ENCODE measurements at places on chromosomes 3 and 15.
A peak's percentile ranks its signal among the peaks of the same experiment; 100 is the strongest.

DNA sequence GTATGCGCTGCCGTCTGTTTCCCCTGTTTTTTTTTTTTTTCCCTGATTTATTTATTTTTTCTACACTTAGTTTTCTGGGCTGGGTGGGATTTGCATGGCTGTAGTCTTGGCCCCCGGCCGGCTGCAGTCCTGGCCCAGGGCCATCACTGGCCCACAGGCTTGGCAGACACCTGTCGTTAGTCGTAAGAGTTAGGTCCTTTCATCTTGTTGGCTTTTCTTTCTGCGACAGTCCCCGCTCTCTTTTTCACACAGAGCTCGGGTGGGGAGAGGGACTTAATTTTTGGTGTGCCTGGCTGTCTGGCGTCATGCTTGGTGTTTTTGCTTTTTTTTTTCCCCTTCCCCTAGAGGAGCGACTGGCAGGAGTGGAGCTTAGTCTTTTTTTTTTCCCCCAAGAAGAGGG is 183.4 kb downstream of the KLF13 start:
- no peak for DNase-seq

- DNase-seq, result no peak
Measured at GRCh38 chr15:40290545-40290917, 7.7 kb upstream of the ANKRD63 start.

- no peak for DNase-seq
Measured at GRCh38 chr3:45776301-45776595, 20.1 kb downstream of the SLC6A20 start.

GRCh38 chr3:58999134-58999773 is 50.6 kb downstream of the CFAP20DC start:
- DNase-seq, result no peak

GRCh38 chr15:73697033-73697467 is 12.9 kb downstream of the CD276 start:
- DNase-seq, result peak; percentile 94

DNA sequence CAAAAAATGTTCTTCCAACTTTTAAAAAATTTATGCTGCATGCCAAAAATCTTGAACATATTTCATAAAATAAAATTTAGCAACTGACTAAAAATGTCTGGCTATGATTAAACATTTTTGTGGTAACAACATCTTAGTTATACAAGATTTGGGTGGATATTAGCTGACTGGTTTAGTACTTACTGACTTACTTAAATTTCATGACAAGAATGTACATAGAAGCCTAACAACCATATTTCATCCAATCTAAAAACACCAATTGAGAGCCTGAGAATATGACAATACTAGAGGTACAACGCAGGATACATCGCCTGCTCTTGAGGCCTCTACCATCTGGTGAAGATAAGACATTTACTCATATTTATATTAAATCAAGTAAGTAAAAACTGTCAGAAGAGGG is 34.6 kb downstream of the GNB4 start:
- peak; percentile 42 for DNase-seq

GRCh38 chr3:127483902-127484591 is 106.5 kb downstream of the TPRA1 start:
- DNase-seq, result no peak

DNA sequence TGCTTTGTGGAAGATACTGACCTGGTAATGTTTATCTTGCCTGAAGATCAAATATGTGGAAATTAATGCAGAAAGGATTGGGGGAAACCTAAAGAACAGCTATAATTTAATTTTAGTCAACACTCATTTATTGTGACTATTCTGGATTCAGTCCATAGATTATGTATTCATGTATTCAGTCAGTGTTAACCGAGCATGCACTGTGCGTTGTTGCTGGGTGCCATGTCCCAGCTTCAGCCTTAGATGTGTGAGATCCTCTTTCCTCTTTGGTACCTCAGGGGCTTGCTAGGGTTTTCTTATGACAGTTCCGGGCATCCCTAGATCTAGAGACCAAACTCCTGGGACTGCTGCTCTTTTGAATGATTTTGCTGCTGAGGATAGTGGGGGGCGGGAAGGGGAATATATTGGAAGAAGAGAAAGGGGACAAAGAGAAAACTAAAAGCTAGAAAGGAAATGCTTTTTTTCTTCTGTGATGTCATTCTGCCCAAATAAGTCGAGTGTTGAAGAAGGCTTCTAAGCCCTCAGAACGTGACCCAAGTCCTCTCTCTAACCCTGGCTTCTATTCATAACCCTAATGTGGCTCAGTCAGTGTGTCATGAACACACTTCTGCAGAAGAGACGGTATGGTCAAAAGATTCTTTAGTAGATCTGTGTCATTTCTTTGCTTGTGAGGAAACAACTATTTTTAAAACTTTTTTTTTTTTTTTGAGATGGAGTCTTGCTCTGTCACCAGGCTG is 33.5 kb downstream of the STARD9 start:
- DNase-seq, result no peak

DNA sequence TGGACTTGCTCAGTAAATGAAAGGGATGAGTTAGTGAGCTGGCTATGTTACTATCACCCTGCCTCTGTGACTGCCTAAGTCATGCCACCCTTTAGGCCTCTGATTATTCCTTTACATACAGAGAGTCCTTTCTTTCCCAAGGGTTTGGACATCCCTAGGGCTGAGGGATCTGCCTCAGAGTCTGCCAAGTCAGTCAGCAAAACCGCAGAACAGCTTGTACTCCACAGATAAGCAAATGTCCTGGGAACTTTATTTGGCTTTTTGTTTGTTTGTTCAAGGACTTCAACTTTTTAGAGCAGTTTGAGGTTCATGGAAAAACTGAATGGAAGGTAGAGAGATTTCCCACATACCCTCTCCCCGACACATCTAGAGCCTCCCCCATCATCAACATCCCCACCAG is 82.6 kb upstream of the TRIM42 start:
- no peak for DNase-seq

DNA sequence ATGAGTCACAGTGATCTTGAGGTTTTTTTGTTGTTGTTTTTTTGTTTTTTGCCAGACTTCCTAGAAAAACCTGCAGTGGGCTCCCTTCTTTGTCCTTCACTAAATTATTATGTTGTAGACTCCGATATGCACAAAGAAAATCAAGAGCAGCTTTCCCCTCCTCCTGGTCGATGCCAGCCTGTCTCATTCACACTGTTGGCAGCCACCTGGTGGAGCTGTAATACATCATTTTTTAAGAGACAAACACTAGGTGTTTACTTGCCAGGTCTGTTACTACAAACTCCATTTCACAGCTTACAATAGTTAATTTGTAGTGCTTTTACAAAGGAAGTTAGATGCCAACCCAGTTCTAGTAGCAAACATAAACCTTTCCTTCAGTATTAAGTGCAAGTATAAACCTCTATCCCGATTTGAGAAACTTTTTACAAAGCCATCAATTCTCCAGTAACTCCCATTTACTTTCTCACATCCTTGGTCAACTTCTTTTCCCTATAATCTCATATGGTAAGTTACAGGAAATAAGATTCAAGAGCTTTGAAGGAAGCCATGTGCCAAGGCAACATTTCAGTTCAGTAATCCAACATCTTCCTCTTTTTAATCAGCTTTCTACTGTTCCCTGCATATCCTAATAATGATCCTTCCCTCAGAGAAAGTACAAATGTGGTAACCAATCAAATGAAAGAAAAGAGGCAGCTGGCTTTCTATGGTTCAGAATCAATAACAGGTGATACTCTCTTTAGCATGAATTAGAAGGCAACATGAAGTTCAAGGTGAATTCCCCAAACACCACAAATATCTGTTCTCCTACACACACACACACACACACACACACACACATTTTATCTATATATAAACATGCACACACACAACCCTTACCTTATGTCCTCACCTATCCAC is 14.0 kb downstream of the AAGAB start:
- DNase-seq, result no peak

GRCh38 chr3:14780927-14781507 is 37.7 kb upstream of the FGD5 start:
- peak; percentile 36 for DNase-seq

DNA sequence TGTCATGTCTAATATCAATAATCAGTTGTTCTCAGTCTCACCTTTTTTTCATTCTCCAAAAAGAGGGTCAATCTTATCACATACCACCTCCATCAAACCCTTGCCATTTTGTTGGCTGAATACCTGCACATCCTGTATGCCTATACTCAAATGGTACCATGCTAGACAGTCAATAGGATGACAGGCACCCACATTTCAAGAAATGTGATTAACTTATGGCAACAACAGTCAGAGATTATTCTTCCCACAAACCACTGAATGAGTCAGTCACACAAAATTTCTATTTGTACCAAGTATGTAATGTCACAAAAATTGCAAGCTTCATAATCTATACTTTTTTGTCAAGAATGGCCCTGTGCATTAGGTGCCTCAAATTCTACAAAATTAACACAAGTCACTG is 5.1 kb upstream of the SLC27A2 start:
- DNase-seq, result peak; percentile 21

- DNase-seq, result no peak
Measured at GRCh38 chr15:29225534-29226234, 43.9 kb downstream of the NSMCE3 start.

- no peak for DNase-seq
Measured at GRCh38 chr3:98746122-98746521, 17.0 kb upstream of the ST3GAL6 start.

DNA sequence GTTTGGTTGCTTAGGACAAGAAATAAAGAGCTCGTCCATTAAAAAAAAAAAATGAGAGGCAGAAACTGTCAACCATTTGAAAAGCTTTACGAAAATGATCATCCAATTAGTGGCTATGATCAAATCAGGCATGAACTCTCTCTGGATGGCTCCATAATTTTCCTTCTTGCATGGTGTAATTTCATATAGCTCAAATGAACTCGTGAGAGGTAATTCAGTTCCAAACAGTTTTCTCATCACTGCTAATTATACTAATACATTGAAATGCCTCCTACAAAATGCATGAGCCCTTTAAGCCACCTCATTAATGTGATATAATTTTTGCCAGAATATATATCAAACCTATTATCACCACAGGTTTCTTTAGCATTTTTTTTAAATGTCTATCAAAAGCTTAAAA is 239.5 kb upstream of the MEIS2 start:
- DNase-seq, result no peak

DNA sequence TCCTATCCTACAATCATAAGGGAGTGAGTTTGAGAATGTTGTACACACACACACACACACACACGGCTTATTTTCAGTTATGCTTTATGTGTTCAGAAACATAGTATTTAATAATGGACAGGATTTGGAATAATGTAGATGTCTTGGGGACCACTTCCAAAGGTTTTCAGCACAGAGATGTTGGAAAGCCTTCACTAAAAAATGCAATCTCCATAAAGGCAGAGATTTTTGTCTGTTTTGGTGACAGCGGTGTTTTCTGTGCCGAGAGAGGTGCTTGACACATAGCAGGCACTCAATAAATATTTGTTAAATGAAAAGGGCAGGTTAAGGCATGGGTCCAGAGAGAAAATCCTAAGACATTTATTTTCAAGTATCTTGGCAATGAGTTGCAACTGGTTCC is 428.2 kb upstream of the RGMA start:
- DNase-seq, result no peak

DNA sequence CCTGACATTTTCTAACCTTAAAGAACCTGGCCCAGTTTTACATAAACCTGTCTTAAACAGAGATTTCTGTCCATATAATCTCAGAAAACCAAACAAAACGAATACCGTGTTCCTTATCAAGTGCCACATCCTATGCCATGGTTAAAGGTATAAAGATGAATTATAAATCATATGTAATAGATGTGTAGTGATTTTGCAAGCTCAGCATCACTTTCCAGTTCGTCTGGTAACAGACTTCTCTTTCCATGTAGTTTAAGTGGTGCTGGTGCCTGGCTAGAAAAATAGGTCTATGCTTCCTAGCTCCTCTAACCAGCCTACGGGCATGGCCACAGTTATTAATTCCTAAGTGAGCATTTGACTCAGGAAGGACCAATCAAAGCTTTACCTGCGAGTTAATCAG is 3.4 kb upstream of the GRM7 start:
- DNase-seq, result no peak

DNA sequence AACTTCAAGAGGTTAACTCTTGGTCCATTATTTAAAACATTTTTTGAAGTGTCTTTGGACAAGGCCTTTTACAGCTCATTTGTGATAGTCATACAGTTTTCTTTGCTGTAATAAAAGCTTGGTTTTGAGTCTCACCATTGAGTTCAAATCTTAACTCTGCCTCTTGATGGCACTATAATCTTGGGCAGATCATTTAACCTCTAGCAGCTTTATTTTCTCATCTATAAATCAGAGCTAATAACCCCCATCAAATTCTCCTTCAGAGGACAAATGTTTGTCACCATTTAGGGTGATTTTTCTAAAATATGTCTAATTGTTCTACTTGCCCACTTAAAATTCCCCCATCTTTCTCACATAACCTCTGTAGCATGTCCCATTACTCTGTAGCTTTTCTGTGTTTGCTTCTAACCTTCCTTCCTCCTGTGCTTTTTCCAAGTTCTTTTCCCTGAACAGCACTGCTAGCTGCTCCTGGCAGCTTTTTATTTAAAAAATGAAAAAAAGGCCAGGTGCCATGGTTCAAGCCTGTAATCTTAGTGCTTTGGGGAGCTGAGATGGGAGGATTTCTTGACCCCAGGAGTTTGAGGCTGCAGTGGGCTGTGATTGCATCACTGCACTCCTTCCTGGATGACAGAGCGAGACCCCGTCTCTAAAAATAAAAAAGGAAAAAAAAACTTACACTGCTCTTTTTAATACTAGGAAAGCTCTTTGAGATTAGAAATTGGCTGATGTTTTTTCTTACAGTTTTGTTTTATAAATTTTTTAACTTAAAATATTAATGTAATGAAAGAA is 28.5 kb downstream of the UBE2E1 start:
- DNase-seq, result peak; percentile 22

GRCh38 chr3:137121704-137122314 is 164.0 kb downstream of the IL20RB start:
- DNase-seq, result peak; percentile 35

- no peak for DNase-seq
Measured at GRCh38 chr3:59908701-59909100, 858.9 kb upstream of the CFAP20DC start.

GRCh38 chr3:170355738-170356595 is 1.5 kb upstream of the SKIL start:
- DNase-seq, result peak; percentile 49

GRCh38 chr15:32669896-32670611 is 28.5 kb downstream of the SCG5 start:
- DNase-seq, result peak; percentile 92
